ENCODE measurements at places on chromosomes 1 and 21. TPM values are rescaled to one million over a fixed set of nuclear protein-coding genes. Genes with fewer than 3 reads are reported as not detected.

GRCh38 chr1:158035976-158036583 is 42.6 kb downstream of the KIRREL1 start:
- peak; percentile 42 for DNase-seq

DNA sequence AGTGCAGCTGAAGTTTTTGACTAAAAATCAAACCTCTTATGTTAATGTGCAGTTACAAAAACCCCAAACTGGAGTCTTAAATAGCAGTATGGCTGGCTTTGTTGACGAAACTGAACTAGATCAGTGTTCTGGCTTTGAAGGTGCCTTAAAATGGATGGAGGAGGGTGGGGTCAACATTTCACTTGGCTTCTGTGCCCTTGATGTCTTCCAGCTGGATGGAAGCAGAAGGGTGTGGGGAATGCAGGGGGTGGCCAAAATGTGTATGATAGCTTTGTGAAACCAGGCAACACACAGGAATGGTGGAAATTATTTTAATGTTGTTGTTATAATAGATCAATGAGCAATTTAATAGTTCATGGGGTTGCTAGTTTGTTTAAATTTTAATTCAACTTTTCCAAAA is 96.8 kb upstream of the C1orf105 start:
- no peak for DNase-seq

- DNase-seq = peak; percentile 81
Observed at GRCh38 chr1:7572654-7573152, 198.4 kb upstream of the VAMP3 start.

PKLR gene
- 2.9 TPM for total RNA-seq

- no peak for DNase-seq
Observed at GRCh38 chr1:173039626-173040025, 11.1 kb downstream of the TNFSF18 start.

TAS1R3 gene
- 0.57 TPM for total RNA-seq

DNA sequence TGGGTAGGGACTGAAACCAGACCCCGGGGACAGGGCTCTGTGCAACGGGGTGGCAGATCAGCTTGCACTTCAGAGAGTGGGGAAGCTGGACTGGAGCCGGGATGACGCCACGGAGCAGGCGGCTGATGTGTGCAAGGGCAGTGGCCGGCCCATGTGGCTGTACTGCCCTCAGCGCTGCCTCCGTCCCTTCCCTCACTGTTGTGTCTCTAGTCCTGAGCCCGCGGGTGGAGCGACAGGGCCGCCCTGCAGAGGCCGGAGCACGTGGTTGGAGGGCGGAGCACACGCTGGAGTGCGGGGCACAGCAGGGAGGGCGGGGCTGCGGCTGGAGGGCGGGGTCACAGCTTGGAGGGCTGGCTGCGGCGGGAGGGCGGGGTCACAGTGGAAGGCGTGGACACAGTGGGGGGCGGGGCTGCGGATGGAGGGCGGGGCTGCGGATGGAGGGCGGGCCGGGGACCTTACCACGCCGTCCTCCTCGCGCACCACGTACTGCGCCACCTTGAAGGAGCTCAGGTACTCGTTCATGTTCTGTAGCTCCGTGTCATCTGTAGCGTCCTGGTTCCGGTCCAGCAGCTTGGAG is 52.4 kb downstream of the CHD5 start:
- DNase-seq = peak; percentile 93

DNA sequence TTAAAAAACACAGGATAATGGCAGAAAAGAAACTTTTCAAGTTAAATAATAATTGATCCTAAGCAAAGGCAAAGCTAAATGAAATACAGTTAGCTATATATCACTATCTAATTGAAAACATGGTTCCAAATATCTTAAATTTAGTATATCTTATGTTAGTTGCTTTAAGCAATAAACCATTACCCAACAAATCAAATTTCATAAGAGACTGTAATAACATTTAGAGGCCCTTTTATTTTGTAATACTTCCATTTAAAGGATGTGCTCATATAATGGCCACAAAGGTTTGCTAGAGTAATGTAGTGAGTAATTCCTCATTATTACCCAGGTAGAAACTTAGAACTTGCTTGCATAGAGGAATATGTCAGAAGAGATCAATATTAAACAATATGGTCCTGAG is 32.3 kb downstream of the RPL5 start:
- no peak for DNase-seq

DNA sequence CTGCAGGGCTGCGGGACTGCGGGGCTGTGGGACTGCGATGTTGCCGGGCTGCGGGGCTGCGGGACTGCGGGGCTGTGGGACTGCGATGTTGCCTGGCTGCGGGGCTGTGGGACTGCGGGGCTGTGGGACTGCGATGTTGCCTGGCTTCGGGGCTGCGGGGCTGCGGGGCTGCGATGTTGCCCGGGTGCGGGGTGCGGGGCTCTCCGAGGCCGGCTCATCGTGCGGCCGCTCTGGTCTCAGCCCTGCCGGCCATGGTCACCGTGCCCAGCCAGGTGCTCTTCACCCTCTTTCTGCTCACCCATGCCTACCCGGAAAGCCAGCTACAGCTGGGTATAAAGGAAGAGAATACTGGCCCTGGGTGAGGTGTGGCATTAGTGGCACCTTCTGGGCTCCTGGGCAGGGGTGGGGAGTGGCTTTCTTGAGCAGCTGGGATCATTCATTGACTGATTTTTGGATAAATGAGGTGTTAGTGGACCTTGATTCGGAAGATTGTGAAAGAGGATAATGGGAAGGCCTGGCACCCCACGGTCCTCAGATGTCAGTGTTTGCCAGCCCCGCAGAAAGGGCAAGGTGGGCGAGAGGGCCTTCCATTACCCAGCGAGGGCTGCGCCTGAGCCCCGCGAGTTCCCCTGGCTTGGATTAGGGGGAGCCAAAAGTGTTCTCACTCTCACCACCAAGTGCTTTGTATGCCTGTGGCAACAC is 36.3 kb downstream of the COQ8A start:
- no peak for DNase-seq

- no peak for DNase-seq
Observed at GRCh38 chr1:220711056-220711809, 21.1 kb downstream of the C1orf115 start.

HHIPL2 gene
- 0.22 TPM for total RNA-seq

MAP3K21 gene
- total RNA-seq = 16.4 TPM

GRCh38 chr1:172350856-172351255 is 69.6 kb upstream of the C1orf105 start:
- DNase-seq = no peak

DNA sequence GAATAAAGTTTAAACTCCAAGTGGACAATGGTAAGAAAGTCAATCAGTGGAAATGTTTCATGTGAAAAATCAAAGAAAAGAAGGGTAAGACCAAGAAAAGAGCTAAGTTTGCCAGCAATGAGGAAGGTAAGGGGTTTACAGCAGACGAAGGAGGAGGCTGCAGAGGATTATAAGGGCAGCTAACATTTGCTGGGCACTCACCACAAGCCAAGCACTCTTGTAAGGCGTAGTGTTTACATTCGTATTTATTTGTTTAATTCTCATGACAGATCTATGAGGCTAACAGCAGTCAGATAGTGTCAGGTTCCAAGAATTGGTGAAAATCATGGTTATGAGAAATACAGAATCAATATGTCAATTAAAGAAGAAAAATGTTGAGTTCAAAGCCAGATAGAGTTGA is 75.2 kb upstream of the NGF start:
- DNase-seq = no peak

DNA sequence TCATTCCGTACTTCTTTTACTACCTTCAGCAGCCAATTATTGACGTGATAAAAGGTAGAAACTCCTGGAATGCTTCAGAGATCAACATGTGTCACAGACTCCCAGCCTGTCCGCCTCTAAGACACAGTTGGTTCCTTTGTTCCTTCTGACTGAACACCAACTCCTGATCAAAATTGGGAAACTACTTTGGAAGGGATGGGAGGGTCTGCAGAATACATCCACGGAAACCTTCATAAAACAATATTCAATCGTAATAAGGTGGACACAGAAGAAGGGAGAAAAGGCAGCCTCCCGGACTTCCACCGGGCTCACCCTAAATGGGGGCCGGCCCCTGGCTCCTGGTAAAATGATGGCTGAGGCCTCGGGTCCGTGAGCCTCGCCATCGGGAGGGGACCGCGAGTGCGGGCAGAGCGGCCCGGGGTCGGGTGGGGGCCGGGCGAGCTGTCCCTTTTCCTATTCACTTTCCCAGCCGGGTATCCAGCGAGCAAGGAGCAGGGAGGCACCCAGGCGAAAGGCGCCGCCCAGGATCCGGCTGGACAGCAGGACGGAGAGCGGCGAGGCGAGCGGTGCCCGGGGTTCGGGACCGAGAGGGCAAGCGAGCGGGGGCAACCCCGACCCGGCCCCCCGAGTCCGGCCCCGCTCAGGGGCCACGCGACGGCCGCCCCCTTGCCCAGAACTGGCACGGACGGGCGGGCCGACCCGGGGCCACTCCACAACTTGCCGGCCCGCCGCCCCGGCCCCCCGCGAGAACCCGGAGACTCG is 805 bp downstream of the NRIP1 start:
- peak; percentile 42 for DNase-seq

- no peak for DNase-seq
Observed at GRCh38 chr1:25019337-25020172, 89.5 kb upstream of the RUNX3 start.

NASP gene
- total RNA-seq = 54.7 TPM

PDZK1IP1 gene
- 40.6 TPM for total RNA-seq

DNA sequence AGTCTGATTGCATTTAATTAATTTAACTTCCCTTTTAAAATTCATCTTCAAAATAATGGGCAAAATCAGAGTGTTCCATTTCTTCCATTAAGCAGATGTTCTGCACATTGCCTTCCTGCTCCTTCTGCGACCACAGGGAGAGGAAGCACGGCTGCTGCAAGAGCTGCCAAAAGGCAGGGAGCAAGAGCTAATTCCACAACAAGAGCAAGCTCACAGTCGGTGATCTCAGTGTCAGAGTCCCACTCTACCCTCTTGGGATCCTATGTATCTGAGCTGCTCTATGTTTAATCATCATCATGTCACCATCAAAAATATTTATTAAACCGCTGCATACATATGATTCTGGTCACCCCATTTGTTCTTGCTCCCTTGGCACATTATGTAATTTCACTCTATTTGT is 255.3 kb upstream of the CAMK1G start:
- DNase-seq = no peak

C1orf226 gene
- total RNA-seq = 54.0 TPM

TSPEAR gene
- not detected for total RNA-seq

- DNase-seq = no peak
Observed at GRCh38 chr1:40024671-40025070, 15.9 kb upstream of the CAP1 start.

KMO gene
- 0.80 TPM for total RNA-seq

- no peak for DNase-seq
Observed at GRCh38 chr1:31648641-31649357, 4.1 kb upstream of the PEF1 start.

DNA sequence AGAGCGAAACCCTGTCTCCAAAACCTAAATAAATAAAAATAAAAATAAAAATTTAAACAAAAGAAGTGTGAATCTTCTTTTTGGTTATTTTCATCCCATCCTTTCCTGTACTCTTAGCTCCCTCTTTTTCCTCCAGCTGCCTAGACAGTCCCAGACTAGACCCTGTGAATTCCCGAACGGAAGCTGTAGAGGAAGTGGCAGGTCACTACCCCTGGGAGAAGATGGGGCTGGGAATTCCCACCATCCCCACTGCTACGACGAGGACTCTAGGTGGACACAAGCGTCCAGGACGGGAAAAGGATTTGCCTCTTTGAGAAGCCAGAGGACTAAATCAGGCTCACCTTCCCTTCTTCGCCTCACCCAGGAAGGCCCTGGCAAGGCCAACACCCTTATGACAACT is 12.6 kb downstream of the RHBDL2 start:
- no peak for DNase-seq

GRCh38 chr1:41738475-41738874 is 180.2 kb downstream of the HIVEP3 start:
- DNase-seq = no peak

GRCh38 chr1:222821239-222821638 is 6.4 kb downstream of the DISP1 start:
- no peak for DNase-seq

ATAD3B gene
- total RNA-seq = 16.6 TPM

OR2T29 gene
- not detected for total RNA-seq

- DNase-seq = no peak
Observed at GRCh38 chr1:6711174-6711573, 9.6 kb upstream of the DNAJC11 start.

Measured in colonic mucosa (tissue), 4 donors.